ENCODE measurements at places on chromosomes 5 and 9.

DNA sequence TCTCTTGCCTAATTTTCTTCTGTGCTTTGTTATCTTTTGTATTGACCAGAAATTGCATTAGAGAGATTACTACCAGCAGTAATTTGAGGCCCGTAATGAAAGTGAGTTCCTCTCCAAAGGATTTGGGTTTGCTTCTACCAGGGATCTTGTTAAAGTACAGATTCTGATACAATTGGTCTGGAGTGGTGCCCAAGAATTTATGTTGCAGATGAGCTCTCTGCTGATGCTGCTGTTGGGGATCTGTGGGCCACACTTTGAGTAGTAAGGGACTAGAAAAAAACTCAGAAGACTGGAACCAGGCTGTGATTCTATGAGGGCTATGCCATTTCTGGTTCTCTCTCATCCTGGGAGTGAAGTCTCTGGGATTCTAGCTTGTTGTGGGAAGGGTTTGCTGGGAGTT, 192.2 kb downstream of the SEC61B start:
- no peak for DNase-seq

GRCh38 chr9:129901993-129902739, 66.9 kb downstream of the USP20 start:
- DNase-seq: no peak

- DNase-seq: no peak
These were observed 2.5 kb upstream of the RABL6 start for GRCh38 chr9:136805207-136805740.

DNA sequence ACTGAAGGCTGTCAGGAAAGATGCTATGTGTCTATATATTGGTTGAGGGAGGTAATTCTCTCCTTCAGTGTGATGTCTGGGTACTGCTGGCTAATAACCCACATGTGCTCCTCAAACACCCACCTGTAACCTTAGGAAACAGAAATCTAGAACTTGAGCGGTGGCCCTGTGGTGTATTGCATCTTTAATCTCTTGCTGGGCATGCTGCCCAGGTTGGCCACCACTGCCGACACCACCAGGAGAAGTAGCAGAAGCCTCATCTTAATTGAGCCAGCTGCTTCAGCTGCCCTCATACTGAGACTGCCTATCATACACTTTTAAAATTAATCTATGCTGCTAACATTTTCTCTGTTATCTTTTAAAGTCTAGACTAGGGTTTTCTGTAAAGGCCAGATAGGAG, 103.5 kb upstream of the C5orf63 start:
- DNase-seq: no peak

DNA sequence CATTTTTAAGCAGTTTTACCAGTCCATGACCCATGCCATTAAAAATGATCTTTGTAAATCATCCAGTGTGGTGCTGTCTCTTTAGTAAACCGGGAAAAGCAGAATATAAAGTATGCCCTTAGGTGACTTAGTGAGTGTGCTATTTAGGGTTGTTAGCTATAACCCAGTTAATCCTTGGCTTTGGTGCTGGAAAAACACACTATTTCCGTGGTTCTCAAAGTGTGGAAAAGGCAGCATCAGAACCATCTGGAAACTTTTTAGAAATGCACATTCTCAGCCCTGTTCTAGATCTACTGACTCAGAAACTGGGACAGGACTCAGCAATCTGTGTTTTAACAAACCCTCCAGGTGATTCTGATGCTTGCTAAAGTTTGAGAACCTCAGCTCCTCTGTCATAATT, 123.6 kb upstream of the ZNF608 start:
- DNase-seq: no peak

GRCh38 chr5:65305913-65306312, 175.8 kb downstream of the ADAMTS6 start:
- DNase-seq: no peak

DNA sequence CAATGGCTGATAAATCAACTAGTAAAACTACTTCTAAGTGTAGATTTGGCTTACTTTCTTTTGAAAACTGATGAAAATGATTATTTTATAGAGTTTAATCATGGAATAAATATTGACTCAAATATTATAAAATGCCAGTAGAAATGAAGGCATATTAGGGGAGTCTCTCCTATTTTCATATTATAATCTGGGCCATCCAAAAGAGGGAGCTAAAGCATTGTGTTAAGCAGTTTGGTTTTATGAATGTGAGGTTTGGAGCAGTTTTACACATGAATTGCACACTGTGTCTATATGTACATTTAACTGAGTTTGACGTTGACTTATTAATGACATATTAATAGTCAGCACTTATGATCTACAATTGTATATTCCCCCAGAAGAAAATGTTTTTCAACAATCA, 17.4 kb downstream of the CDH9 start:
- DNase-seq: peak; percentile 58

- DNase-seq: no peak
These were observed 53.2 kb upstream of the C5orf58 start for GRCh38 chr5:170179626-170180025.

- DNase-seq: no peak
These were observed 60.4 kb downstream of the PJA2 start for GRCh38 chr5:109349388-109349787.

- DNase-seq: peak; percentile 91
These were observed 1634.3 kb downstream of the MAT2B start for GRCh38 chr5:165139721-165140120.

DNA sequence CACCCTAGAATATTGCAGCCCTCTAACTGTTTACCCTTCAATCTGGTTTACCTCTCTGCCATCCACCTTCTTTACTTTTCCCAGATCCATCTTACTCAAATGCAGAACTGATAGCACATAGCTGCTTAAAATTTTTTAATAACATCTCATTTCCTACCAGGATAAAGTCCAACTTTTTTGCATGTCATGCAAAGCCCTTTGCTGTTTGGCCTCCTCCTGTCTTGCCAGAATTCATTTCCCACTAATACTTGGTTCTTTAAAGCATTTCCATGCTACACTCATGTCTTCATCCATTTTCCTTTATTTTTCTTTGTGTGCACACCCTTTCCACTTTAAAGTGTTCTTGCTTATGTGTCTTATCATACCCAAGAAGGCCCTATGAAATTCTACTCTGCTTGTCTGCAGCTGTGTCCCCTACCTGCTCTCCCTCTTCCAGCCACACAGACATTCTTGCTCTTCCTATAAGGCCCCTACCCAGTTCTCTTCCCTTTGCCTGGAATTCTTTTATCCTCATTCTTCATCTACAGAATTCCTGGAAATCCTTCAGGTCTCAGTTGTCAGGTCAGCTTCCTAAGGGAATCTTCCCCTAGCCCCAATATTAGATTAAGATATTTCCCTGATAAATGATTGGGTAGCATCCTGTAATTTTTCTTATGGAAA, 50.3 kb downstream of the TLE4 start:
- no peak for DNase-seq

- no peak for DNase-seq
These were observed 893 bp upstream of the ABLIM3 start for GRCh38 chr5:149140197-149141002.

- no peak for DNase-seq
These were observed 343.1 kb downstream of the OSTF1 start for GRCh38 chr9:75431375-75431774.

DNA sequence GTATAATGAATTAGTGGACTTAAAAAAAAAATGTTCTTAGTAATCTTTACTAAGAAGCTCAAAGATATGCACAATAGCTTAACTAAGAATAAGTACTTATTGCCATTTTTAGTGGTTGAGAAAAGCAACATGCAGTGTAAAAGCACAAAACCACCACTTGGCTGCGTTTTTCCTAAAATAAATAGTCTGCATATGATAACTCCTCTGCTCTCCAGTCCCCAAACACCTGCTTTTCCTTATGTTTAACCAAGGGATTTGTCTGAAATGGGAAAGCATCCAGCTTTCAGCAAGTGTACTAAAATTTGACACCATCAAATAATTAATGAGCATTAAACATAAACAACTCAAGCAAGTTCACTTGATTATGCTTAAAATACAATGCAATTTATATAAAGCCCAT, 41.4 kb downstream of the PSIP1 start:
- DNase-seq: no peak

- DNase-seq: no peak
These were observed 320.0 kb downstream of the DNAH5 start for GRCh38 chr5:13624283-13625074.

DNA sequence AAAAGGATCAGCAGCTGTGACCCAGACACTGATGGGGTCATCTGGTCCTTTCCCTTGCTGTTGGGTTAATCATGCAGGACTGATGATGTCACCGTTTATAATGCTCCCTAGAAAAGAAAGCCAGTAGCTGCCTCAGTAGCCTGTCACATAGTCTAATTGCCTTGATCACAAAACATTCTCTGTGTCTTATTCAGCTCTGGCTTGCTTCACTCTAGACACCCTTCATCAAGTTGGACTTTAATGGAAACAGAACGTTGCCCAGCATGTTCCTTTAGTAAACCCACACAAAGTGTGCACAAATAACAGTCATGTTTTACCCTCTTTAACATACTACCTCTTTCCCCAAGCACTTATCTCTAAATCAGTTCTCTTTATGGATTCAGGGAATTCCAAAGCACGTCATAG, 170.8 kb downstream of the SGCD start:
- DNase-seq: no peak

- DNase-seq: no peak
These were observed 75.0 kb downstream of the STK10 start for GRCh38 chr5:172113036-172113435.

DNA sequence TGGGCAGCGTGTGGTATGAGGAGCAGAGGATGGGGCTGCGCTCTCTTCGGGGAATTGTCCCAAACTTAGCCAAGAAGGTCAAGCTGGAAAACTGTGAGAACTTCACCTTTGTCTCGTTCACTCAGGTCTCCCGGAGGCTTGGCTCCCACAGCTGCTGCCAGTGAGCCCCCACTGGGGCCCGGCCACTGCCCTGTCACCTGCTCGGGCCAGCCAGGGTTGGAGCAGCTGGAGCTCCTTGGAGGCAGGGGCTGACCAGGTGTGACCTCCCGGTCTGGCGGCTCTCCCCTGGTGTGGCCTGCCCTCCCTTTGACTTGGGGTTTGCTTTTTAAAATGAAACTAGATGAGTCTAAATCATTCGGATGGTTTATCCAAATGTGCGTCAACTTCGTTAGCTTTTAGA, 58.0 kb downstream of the INIP start:
- DNase-seq: no peak

DNA sequence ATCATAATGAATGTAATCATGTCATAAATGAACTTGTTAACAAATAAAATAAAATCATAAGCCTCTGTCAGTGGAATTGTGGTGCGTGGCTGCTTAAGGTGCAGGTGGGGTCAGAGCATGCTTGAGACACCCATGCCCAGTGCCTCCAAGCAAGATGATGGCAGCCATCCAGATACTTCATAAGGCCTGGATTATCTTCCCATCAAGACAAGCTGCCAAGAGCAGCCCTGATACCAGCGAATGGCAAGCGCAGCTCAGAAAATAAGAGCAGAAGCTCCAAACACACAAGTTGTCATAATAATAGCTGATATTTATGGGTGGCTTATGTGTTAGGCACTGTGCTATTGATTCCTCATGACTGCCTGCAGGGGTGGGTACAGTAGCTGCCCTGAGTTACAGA, 21.8 kb upstream of the LMX1B start:
- no peak for DNase-seq

DNA sequence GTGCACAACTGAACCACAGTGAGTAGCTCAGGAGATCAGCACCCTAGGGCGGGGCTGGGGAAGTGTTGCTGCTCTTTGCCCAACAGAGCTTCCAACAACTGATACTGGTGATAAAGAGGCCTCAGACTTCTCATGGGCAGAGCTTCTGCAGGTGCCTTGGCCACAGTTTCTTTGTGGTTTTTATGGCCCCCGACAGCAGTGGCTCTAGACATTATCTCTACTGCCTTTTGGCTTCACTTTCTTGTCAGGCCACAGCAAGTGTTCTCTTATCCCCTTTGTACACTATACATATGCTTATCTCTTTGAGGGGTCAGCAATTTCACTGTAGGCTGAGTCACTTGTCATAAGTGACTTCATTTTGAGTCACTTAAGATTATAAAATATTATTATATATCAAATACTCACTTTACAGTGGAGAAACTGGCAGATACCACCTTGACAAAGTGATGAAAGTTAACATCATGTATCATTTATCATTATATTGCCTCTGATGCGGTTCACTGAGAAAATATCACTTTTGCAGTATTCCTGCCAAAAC, 90.9 kb upstream of the COX7C start:
- no peak for DNase-seq

GRCh38 chr5:169970339-169970738, 10.0 kb downstream of the INSYN2B start:
- no peak for DNase-seq

DNA sequence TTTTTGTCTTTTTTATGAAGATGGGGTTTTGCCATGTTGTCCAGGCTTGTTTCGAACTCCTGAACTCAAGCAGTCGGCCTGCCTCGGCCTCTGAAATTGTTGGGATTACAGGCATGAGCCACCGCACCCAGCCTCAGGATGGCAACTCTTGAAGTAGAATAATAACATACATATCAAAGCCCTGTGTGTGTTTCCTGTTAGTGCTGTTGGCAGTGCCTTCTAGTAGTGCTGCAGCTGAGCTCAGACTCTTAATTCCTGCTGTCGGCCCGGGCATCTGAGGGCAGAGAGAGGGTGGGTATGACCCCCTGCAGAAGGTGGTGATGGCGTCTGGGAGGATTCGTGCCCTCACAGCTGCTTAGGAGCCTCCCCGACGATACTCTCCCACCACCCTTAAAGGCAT, 227.2 kb downstream of the PDZD2 start:
- DNase-seq: no peak

GRCh38 chr9:108217431-108218349, 638.1 kb downstream of the ACTL7B start:
- no peak for DNase-seq

DNA sequence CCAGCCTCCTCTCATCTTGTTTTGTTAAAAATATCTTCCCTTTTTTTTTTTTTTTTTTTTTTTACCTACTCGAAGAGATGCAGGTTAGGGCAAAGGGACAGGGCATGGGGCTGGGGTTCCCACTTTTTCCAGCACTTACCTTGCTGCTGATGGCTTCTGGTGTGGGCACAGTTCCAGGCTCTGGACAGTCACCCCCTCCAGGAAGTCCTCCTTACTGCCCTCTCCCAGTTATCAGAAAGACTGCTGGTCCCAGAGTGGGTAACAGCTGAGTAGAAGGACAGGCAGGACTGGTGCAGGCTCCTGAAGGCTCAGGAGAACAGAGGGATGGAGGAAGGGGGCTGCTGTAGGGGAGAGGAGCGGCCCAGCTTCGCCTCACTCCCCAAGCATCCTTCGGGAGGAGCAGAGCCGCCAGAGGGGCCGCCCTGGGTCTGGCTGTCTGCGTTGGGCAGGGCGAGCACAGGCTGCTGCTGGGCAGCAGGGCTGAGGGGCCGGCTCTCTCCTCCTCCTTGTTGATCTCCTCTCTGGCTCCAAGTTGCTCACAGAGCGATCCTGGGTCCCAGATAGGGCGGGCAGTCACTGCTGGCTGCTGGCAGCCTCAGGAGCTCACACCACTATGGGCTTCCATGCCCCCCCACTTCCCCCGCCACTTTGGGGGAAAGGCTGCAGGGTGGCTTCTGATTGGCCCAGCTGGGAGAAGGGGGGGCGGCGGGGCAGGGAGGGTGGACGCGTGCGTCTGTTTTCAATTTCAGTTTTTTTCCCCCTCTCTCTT, at the start of gene PDGFRB:
PDGFRB (minus strand) TSS at position 588 of the 769 bp plus-strand sequence. CDS start 18,798 bp downstream, outside the sequence.
- DNase-seq: no peak
